ENCODE measurements at places on chromosomes 11 and 22.

DNA sequence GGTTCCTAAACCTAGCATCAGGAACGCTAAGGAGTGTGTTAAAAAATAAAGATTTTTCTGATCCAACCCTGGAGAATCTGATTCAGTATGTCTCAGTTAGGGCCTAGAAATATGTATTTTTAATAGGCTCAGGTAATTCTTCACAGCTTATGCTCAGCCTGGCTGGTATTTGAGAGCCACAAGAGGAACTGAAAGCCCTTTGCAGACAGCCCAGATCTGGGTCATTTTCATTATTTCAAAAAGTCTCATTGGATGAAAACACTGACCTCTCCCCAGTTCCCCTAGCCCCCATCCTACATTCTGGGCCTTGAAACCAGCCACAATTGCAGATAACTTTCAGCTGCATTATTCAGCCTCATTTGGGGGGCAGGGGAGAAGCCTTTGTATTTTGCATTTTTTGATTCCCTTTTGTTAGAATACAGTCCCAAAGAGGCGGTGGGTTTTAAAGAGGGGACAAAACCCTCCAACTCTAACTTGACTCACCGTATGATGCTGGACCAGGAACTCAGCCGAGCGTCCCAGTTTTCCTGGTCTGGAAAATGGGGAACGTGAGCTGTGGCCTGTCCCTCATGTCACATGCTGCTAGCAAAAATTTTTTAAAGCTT, 66.0 kb upstream of the LARGE1 start:
- DNase-seq = no peak

DNA sequence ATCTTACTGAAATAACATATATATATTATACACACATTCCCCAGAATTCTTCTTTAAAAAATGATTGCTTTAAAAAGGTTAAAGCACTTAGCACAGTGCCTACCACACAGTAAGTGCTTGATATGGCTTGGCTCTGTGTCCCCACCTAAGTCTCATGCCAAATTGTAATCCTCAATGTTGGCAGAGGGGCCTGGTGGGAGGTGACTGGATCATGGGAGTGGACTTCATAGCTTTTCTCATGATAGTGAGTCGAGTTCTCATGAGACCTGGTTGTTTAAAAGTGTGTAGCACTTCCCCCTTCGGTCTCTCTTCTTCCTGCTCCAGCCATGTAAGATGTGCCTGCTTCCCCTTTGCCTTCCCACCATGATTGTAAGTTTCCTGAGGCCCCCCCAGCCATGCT, 6.2 kb downstream of the CRYAB start:
- no peak for DNase-seq

DNA sequence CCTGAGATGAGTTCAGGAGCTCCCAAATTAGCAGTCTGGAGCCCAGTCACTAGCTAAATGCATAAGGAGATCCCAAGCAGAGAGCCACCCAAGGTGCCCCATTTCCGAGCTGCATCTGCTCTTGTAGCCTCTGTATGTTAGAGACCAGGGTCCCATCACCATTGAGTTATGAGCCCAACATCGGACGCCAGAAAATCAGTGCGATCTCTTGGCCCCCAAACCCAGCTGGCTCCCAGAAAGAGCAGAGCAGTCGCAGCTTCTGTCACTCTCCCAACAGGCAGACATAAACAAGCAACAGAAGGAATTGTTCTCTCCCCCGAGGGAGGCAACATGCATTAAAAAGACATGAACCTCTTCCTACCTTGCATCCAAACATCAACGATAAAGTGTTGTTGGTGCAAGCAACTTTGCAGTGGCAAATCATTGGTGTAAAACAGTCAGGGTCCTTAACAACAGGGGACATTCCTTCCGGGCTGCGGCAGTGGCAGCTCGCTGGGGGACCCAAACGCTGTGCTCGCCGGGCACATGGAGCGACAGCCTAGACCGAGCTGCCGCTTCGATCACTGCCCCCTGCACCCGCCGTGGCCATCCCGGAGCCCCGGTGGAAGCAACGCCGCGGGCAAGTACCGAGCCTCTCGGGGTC, 907.1 kb downstream of the DLG2 start:
- no peak for DNase-seq

DNA sequence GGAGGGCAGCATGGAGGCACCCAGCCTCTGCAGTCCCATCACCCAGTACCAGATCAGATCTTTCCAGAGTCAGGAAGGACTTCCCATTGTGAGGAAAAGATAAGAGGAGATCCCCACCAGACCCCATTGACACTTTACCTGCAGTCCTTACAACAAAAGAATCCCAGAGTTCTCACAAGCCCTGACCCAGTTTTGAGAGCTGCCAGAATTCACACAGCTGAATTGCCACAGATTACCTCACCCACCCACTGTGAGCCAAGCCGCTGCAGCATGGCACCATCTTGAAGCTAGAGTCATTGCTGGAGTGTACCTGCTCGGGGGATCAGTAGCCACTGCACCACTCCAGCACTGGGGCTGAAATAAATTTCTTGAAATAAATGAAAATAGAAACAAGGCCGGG, 91.8 kb upstream of the UBASH3B start:
- no peak for DNase-seq

GRCh38 chr11:40119661-40120060, 1339.8 kb downstream of the LRRC4C start:
- DNase-seq = no peak

DNA sequence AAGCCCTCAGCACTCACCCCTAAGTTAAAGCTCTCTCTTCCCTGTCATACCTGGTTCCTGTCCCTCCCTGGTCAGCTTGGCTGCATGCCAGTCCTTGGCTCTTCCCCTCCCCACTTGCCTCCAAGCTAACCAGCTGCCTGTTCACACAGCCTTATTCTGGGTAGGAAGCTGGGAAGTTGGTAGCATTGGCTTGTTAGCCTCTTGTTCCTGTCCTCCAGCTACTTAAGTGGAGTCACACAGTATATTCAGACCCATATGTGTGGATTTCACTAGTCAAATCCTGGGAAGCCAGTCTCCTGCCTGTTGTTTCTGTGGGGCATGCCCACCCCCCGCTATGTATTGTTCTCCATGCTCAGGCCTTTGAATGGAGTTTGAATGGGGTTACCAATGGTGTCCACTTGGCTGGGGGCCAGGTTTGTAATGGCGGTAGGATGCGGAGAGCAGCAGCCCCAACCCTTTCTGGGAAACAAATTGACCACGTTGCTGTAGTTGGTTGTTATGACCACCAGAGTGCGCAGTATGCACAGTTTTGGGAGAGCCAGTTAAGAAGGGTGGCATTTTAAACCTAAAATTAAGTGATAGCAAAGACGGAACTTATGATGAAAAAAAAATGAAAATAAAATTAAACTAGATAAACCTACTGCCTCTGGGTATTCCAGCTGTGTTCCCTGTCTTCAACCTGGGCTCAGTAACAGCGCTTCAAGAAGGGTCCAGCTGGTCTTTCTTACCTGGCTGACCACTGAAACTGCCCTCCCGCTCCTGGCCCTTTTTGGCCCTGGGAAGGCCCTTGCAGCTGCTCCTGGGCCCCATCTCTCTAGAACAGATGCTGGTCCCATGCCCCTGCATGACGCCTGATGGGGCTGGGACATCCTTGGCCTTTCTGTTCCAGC, 10.7 kb upstream of the RPS3 start:
- DNase-seq = peak; percentile 58

DNA sequence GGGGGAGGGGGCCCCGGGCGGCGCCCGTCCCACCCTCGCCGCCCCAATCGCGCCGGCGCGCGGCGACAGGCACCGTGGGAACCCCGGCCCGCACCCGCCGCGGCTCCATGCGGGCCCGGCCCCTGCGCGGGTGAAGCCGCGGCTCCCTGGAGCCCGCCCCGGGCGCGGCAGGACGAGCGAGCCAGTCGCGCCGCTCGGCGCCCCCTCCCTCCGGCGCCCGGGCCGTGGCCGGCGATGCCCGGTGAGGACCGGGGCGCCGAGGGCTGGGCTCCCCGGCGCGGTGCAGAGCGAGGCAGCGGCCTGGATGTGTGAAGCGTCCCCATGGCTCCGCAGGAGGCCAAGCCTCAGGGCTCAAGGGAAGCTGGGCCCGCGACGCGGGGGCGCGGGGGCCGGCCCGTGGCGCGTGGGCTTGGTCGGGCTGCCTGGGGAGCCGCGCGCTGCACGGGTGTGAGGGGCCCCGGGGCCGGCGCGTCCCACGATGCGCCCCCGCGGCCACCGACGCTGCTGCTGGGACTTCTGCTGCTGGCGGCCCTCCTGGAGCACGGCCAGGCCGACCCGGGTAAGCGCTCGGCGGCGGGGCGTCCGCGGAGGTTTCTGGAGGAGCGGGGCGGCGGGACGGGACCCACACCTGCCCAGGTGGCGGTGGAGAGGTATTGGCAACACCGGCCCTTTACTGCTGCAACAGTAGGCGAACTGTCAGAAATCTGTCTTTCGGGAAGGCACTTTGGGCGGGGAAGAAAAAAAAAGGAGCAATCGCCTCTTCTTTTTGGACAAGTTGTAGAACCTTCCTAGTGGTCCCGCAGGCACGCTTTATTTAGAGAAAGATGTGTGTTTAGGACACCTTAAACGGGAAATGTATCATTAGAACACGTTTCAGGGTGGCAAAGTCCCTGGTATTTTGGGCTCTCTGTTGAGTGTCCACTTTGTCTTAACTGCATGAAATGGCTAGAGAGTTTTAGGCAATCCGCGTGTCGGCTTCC, 119.4 kb downstream of the HIPK3 start:
- DNase-seq = no peak

- DNase-seq = no peak
These were observed 69.7 kb downstream of the NELL1 start for GRCh38 chr11:20739107-20739506.

- DNase-seq = no peak
These were observed 10.4 kb upstream of the MS4A7 start for GRCh38 chr11:60367896-60368295.

- DNase-seq = no peak
These were observed 36.5 kb downstream of the OSBPL5 start for GRCh38 chr11:3128356-3129180.

- no peak for DNase-seq
These were observed 196.0 kb downstream of the CEP164 start for GRCh38 chr11:117523680-117524079.

DNA sequence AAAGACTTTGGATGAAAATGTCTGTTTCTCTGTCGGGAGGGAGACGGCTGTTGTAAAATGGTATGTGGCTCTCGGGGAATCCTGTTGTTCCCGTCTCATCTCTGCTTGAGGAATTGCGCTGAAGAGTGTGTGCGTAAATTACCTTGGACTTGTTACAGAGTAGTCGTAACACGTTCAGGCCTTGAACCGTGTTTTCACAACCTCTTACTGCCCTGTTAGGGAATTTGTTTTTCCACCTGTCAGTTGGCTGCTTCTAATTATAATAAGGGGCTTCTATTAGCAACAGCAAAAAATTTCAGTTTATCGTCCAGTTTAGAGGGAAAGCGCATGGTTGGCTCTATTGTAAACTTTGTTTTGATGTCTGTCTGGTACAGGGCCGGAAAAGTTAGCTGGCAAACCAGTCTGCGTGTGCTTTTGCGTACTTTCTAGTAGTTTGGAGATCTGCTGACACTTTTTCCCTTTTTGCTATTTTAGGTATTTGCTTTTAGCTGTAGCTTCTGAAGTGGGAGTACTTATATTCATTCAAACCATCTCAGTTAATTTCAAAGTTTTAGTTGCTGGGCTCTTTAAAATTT, 1.5 kb downstream of the HIPK3 start:
- DNase-seq = peak; percentile 5

- DNase-seq = no peak
These were observed 3.4 kb downstream of the ARSA start for GRCh38 chr22:50624347-50625130.

DNA sequence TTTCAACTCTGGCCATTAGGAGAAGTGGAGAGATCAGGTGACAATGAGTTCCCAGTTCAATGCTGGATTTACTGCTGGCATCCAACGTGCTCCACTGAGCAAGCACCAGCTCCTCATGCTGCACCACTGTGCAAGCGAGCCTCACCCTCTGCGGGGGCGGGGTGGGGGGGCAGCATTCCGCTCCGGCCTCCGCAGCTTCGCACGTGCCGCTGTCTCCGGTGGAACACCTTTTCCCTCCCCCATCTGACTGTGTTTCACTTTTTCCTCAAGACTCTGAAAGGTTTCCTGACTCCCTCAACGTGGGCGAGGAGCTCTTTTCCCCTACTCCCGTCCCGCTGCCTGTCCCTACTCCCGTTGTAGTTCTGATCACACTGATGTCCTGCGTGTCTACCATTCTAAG, 835 bp upstream of the RHOD start:
- DNase-seq = no peak

- DNase-seq = no peak
These were observed 19.7 kb upstream of the GLYATL1 start for GRCh38 chr11:58919561-58919960.

- DNase-seq = no peak
These were observed 42.7 kb upstream of the FAM181B start for GRCh38 chr11:82776377-82776776.

DNA sequence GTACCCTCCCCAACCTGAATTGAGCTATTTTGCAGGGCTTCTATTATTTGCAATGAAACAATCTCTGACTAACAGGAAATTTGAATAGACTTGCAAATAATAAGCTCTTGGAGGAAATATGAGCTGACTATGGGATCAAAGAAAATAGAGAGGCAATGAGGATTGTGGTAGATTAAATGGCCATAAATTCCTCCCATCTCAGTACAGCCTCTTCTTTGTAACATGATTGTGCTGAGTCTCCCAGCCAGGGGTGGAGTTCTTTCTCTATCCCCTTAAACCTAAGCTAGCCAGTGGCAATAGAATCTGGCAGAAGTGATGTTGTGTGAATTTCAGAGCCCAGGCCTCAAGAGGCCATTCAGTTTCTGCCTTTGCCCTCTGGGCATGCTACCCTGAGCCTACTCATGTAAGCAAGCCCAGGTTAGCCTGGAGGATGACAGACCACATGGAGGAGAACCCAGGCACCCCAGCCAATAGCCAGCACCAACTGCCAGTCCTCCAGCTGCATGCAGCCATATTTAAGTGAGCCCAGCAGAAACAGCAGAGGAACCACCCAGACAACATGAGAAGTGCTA, 86.8 kb upstream of the TP53I11 start:
- no peak for DNase-seq

GRCh38 chr11:72349616-72350218, 84.6 kb downstream of the CLPB start:
- DNase-seq = no peak

DNA sequence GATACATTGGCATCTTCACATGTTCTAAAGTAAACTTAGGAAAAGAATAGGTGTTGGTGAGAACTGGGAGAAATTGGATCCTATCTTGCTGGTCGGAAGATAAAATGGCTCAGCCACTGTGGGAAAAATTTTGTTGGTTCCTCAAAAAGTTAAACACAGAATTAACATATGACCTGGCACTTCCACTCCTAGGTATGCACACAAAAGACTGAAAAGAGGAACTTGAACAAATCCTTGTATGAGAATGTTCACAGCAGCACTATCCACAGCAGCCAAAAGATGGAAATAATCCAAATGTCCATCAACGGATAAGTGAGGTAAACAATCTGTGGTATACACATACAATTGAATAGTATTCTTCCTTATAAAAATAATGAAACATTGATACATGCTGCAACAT, 4.8 kb upstream of the TPH1 start:
- DNase-seq = no peak

DNA sequence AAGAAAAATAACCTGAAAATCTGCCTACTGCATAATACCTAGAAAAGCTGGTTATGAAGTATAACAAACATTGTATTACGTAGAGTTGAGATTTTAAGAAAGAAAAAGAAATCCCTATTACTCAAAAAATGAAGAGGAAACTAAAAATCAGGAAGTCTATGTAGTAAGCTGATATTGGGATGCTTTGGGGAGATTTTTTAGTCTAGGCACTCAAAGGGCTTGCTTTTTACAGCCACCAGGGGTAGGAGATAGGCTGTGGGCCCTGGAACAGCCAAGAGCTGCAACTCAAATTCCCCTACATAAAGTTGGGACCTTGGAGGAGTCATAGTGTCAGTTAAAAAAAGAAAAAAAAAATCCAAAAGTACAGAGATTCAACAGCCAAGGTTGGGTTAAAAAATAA, 90.4 kb downstream of the RELT start:
- DNase-seq = no peak

GRCh38 chr22:50420581-50420980, 54.3 kb downstream of the SBF1 start:
- DNase-seq = no peak

Measured in activated CD4-positive, alpha-beta T cell treated with anti-CD3 and anti-CD28 coated beads, Interleukin-2, amount 50 U/mL, for 1 hour (primary cell).